ENCODE measurements at places on chromosomes 16 and 17. TPM values are rescaled to one million over a fixed set of nuclear protein-coding genes. Genes with fewer than 3 reads are reported as not detected.

CCL4 gene
- total RNA-seq = 0.51 TPM

DNA sequence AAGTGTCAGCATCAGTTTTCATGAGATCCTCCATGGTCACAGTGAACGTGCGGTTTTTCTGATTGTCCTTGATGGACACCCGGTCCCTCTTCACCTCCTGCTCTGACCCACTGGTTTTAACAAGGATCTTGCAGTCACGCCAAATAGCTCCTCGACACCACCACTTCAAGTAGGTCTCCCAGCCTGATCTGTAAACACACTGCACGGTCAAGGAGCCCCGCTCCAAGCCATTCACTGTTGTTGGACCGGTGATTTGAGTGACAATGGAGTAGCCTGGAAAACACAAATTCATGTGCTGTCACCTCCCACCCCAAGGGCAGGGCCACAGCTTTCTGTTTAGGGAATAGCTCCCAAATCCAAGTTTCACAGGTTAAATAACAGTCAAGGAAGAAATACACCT is 8.2 kb downstream of the CD300LF start:
- no peak for DNase-seq

HOXB8 gene
- 45.9 TPM for total RNA-seq

GRCh38 chr16:24668481-24669061 is 60.9 kb upstream of the TNRC6A start:
- no peak for DNase-seq

QRICH2 gene
- 0.92 TPM for total RNA-seq

DNA sequence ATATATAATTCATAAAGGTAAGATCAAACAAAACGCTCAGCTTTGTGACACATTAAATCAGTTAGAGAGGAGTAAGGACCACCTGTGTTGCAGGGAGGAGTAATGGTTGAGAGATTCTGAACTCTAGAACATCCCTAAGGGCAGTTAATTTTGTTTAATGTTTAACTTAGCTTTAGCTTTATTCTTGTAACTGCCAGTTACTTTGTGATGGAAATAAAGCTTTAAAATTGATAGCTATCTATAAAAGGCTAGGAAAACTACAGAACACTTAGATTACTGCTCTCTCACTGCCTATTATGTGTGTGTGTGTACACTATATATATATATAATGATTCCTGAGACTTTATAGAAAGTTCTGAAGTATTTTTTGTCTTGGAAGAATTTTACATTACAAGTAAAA is 37.8 kb downstream of the PTRH2 start:
- DNase-seq = no peak

GRCh38 chr16:88437367-88437964 is 15.6 kb upstream of the ZFPM1 start:
- no peak for DNase-seq

- no peak for DNase-seq
Observed at GRCh38 chr17:80611816-80612215, 67.2 kb downstream of the RPTOR start.

DNA sequence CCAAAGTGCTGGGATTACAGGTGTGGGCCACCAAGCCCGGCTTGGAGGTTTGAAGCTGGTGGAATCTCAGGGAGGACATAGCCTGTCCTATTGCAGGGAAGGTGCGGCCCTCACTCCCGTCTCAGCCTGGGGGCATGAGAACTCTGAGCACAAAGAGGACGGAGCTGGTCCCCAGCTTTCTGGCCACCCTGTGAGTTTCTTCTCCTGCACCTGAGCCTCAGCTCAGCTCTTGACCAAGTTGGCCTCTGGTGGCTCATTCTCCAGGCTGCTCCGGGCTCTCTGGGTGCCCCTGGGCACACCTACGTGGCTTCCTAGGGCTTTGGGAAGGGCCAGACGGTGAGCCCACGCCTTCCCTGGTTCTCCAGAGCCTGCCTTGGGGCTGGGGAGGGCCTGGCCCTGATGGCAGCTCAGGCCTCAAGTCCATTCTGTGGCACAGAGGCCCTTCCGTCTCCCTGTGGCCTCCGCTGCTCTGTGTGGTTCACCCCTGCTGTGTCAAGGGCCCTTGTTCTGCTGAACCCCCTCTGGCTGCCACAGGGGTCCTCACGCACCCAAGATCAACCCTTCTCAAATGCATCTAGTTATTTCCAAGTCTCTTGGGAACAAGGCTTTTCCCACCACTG is 6.9 kb upstream of the FASN start:
- no peak for DNase-seq

GRCh38 chr16:526181-527014 is 1.1 kb upstream of the CAPN15 start:
- DNase-seq = no peak

DNA sequence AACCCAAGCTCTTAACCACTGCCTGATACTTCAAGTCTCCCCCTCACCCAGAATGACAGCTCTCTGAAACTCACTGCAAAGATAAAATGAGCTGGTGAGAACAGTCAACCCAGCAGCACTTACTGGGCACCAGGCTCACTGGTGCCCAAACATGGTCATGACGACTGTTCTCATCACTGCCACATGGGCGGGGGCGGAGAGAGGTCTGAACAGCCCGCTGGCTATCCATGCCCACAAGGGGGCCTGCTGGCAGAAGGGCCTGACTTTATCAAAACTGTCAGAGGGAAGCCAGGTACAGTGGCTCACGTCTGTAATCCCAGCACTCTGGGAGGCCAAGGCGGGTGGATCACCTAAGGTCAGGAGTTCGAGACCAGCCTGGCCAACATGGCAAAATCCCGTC is 4.0 kb downstream of the MYBBP1A start:
- no peak for DNase-seq

CCL7 gene
- total RNA-seq = 0.31 TPM

SCGB1C2 gene
- total RNA-seq = not detected

DNA sequence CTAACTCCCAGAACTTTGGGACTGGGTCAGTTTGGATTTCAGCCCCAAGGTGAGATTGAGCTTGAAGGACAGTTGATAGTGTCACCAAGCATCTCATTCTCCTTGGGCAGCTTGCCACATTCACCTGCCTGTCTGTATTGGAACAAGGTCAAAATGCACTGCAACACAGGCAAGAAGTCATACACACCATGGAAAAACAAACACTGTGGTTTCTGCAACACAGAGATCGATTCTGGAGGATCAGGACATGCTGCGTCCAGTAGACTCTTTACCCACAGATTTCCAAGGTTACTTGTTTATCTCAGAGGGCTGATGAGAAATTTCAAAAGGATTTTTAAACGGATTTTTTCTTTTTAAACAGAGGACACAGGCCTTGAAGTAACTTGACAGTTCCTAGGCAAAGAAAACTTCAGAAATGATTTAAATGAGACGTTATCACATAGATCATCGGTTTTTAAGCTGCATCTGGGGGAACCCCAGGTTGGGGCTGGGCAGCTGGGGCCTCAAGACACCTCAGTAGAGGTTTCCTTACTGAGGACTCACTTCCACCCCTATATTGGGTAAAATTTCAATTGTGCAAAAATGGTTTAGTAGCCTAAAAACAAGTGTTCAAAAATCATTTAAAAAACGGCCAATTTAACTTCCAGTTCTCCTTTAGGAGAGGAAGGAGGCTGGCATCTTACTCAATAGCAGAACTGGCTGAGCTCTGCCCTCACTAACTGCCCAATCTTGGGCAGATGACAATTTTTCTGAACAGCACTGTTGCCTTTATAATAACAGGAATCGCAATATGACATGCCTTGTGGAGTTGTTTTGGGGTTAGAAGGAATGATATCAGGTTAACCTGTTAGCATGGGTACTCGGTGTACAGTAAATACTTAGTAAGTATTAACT is 299.3 kb downstream of the XYLT1 start:
- DNase-seq = no peak

EVPLL gene
- total RNA-seq = not detected

DNA sequence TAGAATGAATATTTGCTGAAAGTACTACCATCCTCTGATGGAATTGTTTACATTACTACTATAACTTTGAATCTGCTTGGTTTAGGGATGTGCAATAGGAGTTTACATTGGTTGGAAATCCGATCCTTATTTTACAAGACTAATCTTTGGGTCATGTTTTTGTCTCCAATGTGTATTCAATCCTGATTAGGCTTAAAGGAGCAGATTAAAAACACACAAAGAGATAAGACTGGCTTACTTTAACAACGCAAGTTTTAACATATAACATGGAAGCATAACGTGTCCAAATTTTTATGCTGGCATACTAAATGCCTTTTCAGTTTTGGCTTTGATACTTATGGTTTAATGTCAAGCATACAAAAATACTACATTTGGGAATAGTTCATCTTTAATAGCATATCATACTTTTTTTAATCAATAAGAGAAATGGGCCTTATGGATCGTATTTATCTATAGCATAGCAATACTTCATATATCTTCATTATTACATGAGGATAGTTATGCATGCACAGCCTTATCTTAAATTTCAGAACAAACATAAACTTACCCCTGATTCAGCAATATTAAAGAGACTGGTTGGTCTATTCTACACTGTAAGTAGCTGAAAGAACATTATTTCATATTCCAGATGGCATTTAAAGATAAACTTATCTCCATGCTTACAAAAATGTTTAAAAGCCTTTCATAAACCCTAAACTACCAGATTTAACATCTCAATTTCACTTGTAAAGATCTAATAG is 69.9 kb upstream of the NACA2 start:
- no peak for DNase-seq

- peak; percentile 61 for DNase-seq
Observed at GRCh38 chr17:79792984-79793923, 3.6 kb downstream of the CBX8 start.

GRCh38 chr17:16925461-16926060 is 46.4 kb downstream of the TNFRSF13B start:
- DNase-seq = no peak

GRCh38 chr17:57080718-57081117 is 4.3 kb upstream of the AKAP1 start:
- DNase-seq = no peak

DNA sequence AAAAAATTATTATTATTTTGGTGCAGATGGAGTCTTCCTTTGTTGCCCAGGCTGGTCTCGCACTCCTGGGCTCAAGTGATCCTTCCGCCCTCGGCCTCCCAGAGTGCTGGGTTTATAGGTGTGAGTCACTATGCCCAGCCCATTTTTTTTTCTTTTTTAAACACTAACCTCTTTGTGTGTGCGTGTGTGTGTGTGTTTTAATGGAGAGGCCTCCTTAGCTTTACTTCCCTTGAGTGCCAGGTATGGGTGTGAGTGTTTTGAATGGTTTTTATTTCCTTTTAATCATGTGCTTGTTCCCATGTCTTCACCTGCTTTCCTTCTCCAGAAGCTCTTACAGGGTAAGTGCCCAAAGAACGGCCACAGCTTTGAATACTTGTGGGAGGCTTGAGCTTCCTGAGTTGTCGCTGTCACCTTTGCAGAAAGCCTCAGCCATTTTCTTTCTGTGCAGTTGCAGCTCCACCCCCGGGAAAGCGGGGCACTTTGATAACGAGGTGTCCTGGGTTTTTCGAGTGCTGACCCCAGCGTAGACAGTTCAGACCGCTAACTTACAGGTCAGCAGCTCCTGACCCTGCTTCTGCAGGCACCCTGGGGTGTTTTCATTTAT is 22.6 kb downstream of the AKAP1 start:
- peak; percentile 36 for DNase-seq

DNA sequence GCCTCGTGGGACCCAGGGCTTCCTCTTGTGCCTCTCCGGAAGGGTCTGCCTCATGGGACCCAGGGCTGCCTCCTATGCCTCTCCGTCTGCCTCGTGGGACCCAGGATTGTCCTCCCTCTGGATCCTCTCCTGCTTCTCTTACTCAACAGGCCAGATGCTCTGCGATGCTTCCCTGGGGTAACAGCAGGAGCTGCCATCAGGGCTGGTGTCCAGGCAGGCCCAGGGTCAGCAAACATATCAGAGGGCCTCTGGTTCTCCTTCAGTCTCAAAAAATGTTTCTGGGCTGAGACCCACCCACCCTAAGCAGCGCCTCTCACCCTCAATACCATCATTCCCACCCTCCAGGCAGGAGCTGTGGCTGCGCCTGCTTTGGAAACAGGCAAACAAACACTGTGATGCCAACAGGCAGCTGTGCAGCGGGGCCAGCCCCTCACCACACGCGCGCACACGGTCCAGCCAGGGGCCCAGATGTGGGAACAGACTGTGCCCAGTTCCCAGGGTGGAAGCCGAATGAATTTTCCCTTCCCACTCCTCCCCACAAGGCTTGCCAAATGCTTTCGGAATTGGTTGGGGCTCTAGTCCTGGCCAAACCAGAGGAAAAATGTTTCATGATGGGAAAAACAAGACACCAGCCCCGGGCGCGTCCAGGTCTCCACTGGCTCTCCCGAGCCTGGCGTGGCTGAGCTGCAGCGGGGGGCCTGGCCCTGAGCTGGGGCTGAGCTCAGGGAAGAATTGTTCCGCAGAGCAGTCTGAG is 11.3 kb downstream of the TIMM22 start:
- no peak for DNase-seq

GRCh38 chr16:86651823-86652222 is 73.5 kb downstream of the FOXL1 start:
- DNase-seq = no peak

HSF5 gene
- not detected for total RNA-seq

DNA sequence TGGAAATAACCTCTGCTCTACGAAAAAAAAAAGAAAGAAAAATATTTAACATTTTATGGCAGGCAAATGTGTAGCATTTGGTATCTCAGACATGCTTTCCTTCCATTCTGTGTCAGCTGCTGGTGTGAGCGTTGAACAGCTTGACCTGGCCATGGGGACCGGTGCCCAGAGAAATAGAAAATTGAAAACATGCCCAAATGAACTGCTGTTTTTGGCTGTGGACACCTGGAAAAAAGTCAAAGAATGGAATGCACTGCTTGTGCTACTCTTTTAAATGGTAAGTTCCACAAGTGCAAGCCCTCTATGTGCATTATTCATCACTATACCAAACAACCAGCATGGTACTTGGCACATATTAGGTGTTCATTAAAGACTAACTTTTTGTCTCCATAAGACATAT is 127.2 kb downstream of the CDH8 start:
- DNase-seq = no peak

ACSM2B gene
- total RNA-seq = 0.10 TPM

MT2A gene
- total RNA-seq = 673 TPM

OR1A1 gene
- total RNA-seq = not detected

- DNase-seq = no peak
Observed at GRCh38 chr16:50282955-50283631, 16.7 kb downstream of the ADCY7 start.

EFCAB5 gene
- 0.39 TPM for total RNA-seq

GRCh38 chr17:57284984-57285646 is 28.8 kb downstream of the MSI2 start:
- DNase-seq = no peak

DNA sequence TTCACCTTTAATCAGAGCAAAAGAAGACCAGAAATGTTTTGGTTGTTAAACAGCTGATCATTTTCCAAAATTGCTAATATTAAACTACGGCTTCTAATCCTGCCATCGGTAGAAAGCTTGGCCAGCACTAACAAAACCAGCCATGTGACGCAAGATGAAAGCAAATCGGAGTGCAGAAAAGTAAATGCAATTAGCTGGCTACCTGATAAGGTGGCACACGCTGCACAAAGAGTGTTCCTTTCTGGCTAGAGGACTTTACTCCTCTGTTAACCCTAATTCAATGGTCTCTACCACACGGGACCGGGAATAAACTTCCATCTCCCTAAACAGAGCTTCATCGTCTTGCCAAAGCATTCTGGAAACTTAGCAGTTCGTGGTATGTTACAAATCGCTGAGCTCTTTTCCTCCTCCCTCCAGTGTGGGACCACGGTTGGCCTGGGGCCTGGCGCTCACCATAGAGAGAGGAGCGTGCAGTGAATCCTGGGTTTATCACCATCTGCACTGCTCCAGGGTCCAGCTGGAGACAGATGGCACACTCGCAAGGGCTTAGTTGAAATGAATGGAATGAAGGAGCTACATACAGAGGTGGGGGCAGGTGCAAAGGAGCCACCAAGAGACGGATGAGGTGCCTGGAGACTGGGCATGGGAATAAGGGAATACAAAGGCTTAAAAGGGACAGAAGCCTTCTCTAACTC is 10.1 kb upstream of the COG1 start:
- DNase-seq = no peak

GRCh38 chr17:50626037-50626574 is 8.6 kb upstream of the ABCC3 start:
- no peak for DNase-seq

Measured in Panc1 (cell line).